ENCODE measurements at places on chromosomes 13 and 19.

- DNase-seq: no peak
These were observed 496.7 kb downstream of the EFNB2 start for GRCh38 chr13:106038752-106039151.

GRCh38 chr19:8831832-8832131 is 322 bp downstream of the ZNF558 start:
- peak; percentile 44 for DNase-seq

GRCh38 chr13:79382545-79383275 is 23.3 kb downstream of the RBM26 start:
- DNase-seq: no peak

GRCh38 chr13:60227158-60227557 is 63.4 kb upstream of the DIAPH3 start:
- no peak for DNase-seq

DNA sequence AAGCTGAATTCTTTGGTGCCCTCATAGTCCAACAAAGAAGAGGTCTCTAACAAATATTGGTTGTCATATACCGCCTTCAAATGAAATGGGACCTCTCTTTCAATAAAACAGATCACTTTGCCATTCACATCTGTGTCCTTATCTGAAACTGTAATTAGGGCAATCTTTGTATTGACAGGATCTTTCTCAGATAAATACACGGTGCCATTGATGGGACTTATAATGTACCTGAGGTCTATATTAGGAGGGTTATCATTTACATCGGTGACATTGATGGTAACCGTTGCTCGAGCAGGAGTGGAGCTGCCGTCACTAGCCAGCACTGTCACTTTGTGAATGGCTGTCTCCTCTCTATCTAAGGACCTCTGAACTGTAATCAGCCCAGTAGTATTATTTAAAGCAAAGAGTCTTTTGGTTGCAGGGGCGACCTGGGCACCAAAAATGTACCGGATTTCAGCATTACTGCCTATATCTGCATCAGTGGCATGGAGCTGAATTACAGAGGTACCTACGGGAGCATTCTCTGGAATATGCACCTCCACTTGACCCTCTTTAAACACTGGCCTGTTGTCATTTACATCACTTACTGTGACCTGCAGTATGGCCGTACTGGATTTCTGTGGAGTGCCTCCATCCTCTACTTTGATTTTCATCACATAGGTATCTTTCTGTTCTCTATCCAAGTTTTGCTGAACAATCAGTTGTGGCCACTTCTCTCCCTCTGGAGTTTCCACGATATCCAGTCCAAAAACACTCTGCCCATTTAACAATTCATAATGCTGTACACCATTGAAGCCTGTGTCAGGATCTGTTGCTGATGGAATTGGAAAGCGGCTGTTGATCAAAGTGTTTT is 2.8 kb downstream of the PCDH9 start:
- no peak for DNase-seq

- no peak for DNase-seq
These were observed 89.4 kb downstream of the HS6ST3 start for GRCh38 chr13:96179309-96179708.

- no peak for DNase-seq
These were observed 20.5 kb upstream of the FBXO27 start for GRCh38 chr19:39052846-39053245.

- peak; percentile 4 for DNase-seq
These were observed at the start of gene ZNF69 for GRCh38 chr19:11887611-11888531. Gene ZNF69, plus strand, starts transcription at chr19:11887782. Its CDS starts 142 bp downstream, at chr19:11887924.

DNA sequence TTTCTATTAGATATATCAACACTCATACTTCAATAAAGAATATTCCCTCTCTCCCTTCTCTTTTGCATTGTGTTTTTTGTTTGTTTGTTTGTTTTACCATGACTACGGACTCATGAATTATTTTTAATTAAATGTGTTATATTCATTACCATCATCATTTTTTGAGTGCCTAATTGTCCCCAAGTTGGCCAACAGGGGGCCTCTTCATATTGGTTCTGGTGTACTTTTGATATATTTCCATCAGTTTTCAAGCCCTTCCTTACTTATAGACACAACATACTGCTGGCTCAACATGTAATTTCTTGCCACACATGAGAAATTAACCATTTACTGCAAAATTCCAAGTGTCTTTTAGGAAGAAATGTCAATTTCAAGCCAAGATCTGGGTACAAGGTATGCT is 54.5 kb upstream of the GPC6 start:
- DNase-seq: no peak

GRCh38 chr19:34503531-34504272 is 22.1 kb downstream of the WTIP start:
- no peak for DNase-seq

DNA sequence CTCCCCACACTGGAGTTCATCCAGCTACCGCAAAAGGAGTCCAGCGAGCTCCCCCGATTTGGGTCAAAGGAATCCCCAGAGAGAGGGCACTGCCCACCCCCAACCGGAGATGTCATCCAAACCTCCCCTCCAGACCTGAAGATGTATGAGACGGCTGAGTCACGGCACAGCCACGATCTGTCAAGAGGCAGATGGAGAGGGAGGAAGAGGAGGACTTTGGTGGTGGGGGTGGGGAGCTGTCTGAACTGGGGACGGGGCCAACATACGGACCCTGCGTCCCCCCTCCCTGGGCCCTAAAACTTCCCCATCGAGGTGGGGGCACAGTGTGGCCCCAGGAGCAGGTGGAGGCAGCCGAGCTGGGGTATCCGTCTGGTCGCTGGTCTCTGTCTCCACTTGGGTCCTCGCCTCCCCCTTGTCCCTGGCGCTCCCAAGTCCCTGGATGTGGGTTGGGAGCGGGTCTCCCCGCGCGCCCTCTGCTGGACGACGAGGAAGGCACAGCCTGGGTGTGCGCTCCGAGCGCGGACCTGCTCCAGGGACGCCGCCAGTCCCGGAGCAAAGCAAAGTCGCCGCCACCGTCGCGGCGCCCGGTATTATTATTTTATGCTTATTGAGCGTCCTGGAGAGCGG is 3.8 kb downstream of the PDE4A start:
- DNase-seq: peak; percentile 58

DNA sequence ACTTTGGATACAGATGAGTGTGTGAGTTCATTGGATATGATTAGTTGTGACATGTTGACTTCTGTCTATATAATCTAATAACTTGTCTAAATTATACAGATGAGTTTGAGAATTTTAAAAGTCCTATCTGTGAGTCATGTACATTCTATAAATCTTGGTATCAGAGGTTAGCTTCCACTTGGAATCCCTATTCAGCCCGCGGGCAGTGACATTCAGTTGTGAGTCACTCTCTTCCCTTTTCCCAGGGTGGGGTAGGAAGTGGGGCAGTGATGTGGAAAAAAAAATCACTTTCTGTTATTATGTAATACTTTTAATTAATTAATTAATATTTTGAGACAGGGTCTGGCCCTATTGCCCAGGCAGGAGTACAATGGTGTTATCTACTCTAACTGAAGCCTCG is 33.0 kb upstream of the ZNF808 start:
- DNase-seq: no peak

DNA sequence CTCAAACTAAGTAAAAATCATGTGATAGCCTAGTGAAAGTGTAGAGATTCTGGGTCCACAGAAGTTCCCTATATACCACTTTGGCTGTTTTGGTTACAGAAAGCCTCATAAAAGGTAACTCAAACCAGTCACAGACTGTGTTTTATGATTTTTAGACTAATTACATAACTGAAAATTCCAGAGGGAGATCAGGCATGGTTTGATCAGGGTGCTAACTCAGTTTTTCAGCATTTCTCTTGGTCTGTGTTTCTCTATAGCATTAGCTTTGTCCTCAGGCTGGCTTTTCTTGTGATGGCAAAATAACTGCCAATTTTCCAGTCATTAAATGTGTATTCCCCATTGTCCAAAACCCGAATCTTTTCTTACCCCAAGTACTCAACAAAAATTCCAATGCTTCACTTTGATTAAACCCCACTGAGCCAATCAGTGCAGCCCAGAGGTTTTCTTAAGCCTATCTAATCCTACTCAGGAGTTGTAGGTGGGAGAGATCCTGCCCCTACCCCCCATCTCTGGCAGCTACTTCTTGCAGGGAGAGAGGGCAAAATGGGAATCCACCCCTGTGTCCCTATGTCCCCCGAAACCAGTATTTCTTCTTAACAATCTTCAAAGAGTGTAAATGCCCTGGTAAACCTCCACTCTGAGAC is 8.6 kb upstream of the FXYD3 start:
- no peak for DNase-seq

DNA sequence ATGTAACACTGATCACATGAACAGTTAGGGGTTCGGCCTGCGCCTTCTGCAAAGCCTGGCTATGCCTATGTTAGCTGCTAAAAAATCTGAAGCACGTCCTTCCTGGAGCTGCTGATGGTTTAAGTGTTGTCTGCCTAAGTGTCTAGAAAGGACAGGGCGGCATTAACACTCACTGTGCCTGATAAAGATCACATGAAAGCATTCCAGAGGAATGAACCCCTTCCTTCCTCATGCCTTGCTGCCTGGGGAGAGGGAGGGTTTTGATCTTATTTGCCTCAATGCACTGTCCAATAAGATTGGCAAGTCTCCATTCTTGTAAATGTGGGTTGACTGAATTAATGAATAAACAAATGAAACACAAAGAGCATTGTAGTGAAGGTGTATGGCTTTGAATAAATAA is 5.2 kb downstream of the DOCK9 start:
- DNase-seq: no peak

GRCh38 chr13:98606296-98606695 is 29.4 kb upstream of the STK24 start:
- no peak for DNase-seq

DNA sequence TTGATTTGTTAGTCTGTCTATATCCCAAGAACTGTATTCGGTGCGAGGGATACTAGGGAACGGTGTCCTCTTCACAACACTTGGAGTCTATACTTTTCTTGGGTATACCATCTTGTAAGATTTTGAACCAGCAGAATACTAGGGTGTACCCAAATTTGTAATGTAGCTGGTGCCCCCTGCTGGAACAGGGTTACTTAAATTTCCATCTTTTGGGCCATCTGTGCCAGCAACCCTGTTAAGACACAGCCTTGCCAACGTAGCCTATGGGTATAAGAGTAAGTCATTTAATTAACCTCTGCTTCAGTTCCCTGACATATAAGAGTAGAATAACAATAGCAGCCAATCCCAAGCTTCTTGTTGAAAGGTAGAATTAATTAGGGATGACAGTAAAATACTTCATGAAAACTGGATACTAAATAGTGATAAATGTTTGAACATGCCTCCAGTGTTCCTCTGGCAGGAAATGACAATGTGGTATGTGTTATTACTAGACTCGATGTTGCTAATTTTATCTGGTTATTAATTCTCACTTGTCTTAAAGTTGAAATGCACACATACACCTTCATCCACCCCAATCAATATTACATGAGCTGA is 607.6 kb downstream of the FGF9 start:
- DNase-seq: peak; percentile 62

DNA sequence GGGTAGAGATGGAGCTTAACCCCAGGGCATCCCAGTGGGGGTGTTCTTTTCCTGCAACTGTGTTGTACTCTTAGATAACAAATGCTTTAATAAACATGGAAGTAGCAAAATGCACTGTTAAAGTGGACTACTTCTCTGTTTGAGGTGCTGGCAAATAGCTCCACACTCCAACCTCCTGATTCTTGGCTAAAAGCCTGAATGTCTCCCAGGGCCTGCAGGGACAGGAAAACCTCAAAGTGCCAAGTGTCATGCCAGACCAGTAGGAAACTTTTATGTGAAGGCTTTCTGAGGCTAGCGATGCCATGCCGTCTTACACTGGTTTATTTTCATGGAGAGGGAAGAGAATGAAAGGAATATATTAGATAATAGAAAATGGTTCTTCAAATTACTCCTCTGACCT is 6.8 kb downstream of the FREM2 start:
- DNase-seq: no peak

DNA sequence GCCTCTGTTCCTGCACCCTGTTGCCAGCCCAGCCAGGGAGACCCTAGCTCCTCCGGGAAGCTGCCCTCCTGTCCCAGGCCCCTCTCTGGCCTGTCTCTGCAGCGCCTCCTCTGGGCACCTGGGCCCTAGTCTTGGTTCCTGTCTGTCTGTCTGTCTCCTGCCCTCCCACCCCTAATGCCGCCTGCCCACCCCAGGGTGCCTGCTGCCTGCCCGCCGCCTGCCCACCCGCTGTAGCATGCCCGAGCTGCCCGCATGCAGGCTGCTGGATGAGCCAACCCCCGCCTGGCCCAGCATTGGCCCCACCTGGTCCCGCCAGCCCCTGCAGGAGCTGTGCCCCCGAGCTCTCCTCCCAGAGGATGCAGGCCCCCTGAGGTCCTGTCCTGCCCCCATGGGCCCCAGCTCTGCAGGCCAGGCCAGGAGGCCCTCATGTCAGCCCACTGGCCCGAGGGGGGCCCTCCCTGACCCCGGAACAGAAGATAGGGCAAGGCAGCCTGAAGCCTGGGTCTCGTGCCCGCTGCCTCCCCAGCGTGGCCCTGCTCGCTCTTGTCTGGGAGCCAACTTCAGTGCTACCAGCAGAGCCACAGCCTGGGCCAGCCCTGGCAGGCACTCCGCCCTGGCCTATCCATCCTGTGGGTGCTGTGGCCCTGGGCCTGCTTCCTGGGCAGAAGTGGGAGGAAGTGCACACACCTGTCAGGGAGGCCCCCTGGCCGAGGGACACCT is 5.2 kb downstream of the MAP2K7 start:
- DNase-seq: no peak

GRCh38 chr13:113092776-113093579 is 12.6 kb upstream of the F7 start:
- no peak for DNase-seq

DNA sequence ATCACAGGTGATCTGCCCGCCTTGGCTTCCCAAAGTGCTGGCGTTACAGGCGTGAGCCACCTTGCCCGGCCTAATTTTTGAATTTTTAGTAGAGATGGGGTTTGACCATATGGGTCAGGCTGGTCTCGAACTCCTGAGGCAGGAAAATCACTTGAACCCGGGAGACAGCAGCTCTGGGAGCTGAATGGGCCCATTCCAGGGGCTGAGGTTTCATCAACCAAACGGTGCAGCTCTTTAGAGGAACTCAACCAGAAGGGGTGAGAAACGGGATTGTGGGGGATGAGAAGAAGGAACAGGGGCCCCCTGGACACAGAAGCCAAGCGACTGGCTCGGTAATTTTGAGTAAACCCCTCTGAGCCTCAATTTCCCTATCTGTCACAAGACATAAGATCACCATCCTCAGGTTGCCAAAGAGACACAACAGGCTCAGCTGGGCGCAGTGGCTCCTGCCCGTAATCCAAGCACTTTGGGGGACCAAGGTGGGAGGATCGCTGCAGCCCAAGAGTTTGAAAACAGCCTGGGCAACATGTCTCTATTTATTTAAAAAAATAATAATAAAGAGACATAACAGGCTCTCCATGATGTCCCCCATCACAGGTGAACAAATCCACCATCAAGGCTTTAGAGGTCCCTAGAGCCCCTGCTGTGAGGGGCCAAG is 562 bp downstream of the IQCN start:
- no peak for DNase-seq

Measured in COR-L47 (cell line).